ENCODE measurements at places on chromosomes 5 and 9. TPM values are rescaled to one million over a fixed set of nuclear protein-coding genes. Genes with fewer than 3 reads are reported as not detected.
A peak's percentile ranks its signal among the peaks of the same experiment; 100 is the strongest.

GRCh38 chr5:32231929-32232328, 57.8 kb upstream of the GOLPH3 start:
- H3K4me3 ChIP-seq: no peak overlapping the region
- H3K36me3 ChIP-seq: peaks cover 35% of the 10 kb centered on the region
- no peaks in the 10 kb centered on the region for H3K27me3 ChIP-seq
- no peak for DNase-seq
- H3K4me1 ChIP-seq: peaks cover 23% of the 10 kb centered on the region

Gene SMIM33
- 0.05 TPM for polyA plus RNA-seq

DNA sequence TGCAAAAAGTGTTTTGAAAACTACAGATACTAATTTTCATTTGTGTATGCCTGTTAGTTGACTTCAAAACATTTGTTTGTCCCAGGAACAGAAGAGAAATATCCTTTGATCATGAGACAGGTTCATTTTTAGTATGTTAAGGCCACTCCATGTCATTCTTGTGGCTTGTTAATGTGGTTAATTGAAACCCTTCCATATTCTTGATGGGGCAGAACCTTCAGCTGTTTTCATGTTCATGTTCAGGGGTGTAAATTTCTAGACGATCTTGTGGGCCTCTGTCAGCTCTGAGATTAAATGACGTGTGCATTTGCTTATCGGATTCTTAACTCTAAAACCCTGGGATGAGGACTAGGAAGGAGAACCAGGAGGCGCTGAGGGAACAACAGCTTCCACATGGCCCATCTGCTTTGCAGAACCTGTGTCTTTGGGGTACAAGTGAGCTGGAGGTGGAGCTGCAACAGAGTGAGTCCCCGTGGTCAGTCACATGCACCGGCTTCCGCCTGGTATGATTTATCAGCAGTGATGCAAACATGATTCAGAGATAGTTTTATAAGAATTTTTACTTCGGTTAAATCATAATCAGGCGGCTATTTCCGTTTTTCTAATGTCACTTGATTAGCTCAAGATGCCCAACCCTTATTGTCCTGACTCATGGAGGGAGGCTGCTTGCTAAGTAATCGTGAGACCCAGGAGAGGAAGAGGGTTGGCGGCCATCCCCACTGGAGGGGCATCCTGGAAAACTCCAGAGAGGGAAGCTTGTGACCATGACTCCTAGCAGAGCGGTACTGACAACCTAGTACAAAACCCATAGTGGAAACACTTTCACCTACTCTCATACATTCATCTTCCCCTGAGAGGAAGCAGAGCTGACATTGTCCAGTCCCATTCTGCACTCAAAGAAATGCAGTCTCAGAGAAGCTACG, 138.4 kb downstream of the C9orf152 start:
- no peaks in the 10 kb centered on the region for H3K27me3 ChIP-seq
- no peaks in the 10 kb centered on the region for H3K36me3 ChIP-seq
- peaks cover 9% of the 10 kb centered on the region for H3K4me1 ChIP-seq
- peak; percentile 43 for DNase-seq

GRCh38 chr9:17800418-17800817, 221.6 kb downstream of the SH3GL2 start:
- peaks cover 2% of the 10 kb centered on the region for H3K27me3 ChIP-seq
- H3K4me1 ChIP-seq: no peaks in the 10 kb centered on the region
- no peak overlapping the region for H3K27ac ChIP-seq

GRCh38 chr5:173853370-173854131, 34.6 kb upstream of the CPEB4 start:
- H3K27me3 ChIP-seq: peaks cover 2% of the 10 kb centered on the region
- H3K4me3 ChIP-seq: no peak overlapping the region
- DNase-seq: no peak
- H3K27ac ChIP-seq: no peak overlapping the region
- H3K36me3 ChIP-seq: no peaks in the 10 kb centered on the region

Gene NDFIP1
- 55.9 TPM for polyA plus RNA-seq

DNA sequence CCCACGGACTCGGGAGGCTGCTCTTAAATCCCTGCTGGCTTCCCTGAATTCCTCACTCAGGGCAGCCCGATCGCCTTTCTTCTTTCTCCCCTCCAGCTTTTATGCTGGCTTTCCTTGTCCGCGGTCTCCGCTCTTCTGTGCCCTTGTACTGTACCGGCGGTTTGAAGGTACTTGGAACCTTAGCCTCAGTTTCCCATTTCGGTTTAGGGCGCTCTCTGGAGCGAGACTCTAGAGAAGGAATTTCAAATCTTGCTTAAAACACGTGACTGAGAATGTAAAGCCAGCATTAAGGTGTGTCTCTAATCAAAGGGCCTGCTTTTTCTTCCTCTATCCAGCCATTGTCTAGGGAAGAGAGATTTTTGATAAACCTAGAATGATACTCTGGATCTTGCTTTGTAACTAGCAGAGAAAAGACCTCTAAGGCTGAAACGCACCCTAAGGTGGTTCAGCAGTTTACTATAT, 650 bp downstream of the GPR107 start:
- H3K27ac ChIP-seq: peak overlapping the region; percentile 91
- H3K27me3 ChIP-seq: no peaks in the 10 kb centered on the region
- peaks cover 15% of the 10 kb centered on the region for H3K4me1 ChIP-seq
- DNase-seq: no peak
- H3K36me3 ChIP-seq: peaks cover 8% of the 10 kb centered on the region
- peak overlapping the region; percentile 98 for H3K4me3 ChIP-seq

DNA sequence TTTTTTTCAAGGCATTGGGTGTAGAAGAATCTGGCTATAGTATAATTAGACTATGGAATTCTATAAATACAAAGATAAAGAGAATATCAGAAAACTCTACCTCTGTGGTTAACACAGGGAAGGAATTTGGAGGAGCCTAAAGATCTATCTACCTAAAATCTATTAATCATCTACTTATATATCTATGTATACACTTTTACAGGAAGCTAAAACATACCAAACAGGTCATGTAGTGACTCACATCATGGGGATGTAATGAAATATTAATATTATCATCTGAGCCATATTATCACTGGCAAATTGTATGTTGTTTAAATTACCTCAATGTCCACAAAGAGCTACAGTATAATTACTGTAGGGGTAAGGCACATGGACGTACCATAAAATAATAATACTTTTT, 1748.2 kb downstream of the EFNA5 start:
- no peak overlapping the region for H3K4me3 ChIP-seq
- H3K27ac ChIP-seq: no peak overlapping the region
- H3K4me1 ChIP-seq: no peaks in the 10 kb centered on the region
- H3K27me3 ChIP-seq: no peaks in the 10 kb centered on the region
- no peaks in the 10 kb centered on the region for H3K36me3 ChIP-seq
- no peak for DNase-seq

- peaks cover 8% of the 10 kb centered on the region for H3K27me3 ChIP-seq
- DNase-seq: no peak
- H3K36me3 ChIP-seq: no peaks in the 10 kb centered on the region
- H3K4me3 ChIP-seq: no peak overlapping the region
These were observed 17.9 kb upstream of the C5orf47 start for GRCh38 chr5:173970878-173971650.

DNA sequence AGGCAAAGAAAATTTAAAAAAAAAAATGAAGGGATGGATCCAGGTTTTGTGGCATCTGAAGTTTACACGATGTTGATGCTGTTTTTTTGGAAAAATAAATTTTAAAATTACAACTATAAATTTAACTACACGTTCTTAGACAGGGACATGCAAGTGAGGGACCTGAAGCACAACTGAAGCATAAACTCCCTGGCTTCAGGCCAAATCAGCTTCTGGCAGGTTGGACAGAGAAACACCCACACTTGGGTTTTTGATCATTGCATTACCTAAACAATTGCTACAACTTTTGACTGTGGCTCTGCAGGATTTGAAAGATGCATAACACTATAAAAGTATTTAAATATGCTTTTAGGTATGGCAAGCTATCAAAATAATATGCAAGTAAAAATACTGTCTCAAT, 1318.3 kb upstream of the DMAC1 start:
- peak; percentile 16 for DNase-seq
- H3K27ac ChIP-seq: no peak overlapping the region
- H3K27me3 ChIP-seq: no peaks in the 10 kb centered on the region
- no peak overlapping the region for H3K4me3 ChIP-seq
- H3K4me1 ChIP-seq: no peaks in the 10 kb centered on the region

Data from muscle of leg (tissue), 16 donors.